ENCODE measurements at places on chromosomes 3 and 15.

DNA sequence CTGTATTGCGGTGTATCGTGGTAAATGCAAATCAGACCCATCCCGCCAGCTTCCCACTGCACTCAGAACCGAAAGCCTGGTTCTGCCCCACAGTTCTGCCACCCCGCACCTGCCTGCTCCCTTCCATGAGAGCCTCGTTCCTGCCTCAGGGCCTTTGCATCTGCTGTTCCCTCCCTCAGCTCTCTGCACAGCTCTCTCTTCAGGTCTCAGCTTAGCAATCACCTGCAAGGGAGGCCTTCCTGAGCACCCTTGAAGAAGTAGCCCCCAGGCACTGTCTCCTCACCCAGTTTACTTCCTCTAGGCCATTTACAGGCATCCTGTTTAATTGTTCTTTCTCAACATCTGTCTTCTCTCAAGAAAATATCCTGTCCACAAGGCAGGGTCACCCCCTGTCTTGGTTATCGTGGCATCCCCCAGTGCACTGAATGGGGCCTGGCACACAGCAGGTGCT is 13.3 kb upstream of the IQSEC1 start:
- no peak for DNase-seq

GRCh38 chr3:176870451-176870850 is 326.8 kb downstream of the TBL1XR1 start:
- DNase-seq: no peak

DNA sequence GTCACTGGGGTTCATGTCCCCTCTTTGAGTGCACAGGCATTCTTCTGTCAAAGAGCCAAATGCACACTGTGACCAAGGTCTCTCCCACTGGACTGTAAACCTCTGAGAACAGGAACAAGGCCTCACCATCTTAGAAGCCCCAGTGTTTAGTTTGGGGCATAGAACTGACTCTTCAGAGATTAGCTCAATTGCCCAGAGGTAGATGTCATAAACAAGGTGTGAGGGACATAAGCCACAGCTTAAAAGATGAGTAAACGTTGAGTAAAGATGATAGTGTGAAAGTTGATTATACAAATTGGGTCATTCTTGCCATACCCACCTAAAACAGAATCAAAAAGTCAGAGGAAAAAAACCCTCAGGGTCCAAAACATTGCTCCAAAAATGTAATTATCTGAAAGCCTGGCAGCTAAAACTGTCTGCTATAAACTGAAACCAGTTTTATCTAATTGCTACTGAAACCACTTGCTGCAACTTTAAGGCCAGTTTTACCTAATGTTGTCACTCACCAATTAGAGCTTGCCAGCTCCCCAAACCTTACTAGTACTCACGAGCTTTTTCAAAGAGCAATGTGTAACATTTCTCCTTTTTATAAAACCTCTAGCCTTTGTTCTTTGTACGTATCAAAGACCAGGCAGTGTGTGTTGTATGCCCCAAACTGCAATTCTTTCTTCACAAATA is 415.2 kb downstream of the RAP2B start:
- no peak for DNase-seq

DNA sequence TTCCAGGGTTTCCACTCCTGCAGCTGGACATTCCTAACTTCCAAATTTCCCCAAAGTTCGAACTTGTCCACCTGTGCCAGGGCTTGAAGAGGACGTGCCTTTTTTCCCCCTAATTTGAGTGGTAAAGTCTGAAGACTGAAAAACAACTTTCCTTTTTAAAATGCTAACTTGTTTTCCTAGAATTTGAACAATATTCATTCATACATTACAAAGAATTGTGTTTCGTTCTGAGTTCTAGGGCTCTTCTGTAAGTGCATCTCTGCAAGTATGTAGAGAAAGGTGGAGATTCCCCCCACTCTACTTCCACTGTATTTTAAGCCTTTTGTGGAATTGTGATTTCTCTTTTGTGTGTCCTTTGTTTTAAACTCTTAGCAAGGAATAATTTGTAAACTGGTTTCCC is 9.4 kb downstream of the DPH3 start:
- no peak for DNase-seq

DNA sequence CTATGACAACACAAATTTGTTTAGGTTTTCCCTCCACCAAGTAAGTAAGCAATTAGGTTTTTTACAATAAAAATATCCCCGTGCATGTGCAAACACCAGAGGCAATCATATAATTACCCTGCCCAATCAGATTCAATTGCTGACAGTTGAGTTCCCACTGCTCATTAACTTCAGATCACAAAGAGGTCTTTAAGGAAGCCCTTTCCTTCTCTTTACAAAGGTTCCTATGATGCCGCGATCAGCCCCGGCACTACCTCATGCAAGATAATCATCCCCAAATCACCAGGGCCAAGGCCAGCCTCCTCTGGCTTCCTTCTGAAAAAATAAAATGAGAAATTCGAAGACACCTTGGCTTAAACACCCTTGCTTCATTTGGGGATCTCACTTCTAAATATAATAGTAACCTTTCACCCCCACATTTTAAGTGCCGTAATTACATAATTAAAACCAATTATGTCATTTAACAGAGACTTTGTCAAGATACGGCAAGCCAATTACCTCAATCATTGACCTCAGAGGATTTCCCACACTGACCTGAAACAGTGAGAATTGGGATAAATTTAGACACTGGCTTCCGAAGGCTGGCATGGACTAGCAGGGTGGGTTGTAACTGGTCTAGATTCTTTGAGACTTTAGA is 121.3 kb upstream of the WNT5A start:
- DNase-seq: no peak

GRCh38 chr15:85831415-85832113 is 36.8 kb upstream of the KLHL25 start:
- no peak for DNase-seq

DNA sequence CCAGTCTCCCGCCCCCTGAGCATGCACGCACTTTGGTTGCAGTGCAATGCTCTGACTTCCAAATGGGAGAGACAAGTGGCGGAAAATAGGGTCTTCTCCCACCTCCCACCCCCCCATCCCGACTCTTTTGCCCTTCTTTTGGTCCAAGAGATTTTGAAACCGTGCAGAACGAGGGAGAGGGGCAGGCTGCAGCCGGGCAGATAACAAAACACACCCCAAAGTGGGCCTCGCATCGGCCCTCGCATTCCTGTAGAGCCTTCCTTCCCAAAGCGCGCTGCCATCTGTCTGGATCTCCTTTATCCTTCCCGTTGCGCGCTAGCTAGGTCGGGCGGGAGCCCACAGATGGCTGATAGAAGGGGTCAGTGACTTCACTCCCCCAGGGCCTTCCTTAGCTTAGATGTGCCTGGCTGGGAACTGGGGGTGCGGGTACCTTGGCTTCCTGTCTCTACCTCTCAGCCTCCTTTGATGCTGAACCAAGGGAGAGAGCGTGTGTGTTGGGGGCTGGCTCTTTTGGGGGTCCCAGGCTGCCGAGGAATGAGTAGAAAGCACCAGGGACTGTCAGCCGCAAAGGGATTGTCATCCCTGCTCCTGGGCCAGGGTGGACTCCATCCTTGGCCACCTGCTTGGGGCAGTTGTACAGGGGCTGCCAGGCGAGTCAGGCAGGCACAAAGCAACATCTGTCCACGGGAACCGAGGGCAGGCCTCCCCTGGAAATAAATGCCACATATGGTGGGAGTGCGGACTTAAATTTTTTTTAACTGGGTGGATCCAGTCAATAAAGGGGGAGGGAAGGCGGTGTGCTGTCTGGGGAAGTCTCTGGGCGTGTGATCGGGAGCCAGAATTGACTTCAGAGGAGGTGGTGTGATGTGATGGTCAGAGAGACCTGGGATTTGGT is 1.8 kb downstream of the SMAD3 start:
- no peak for DNase-seq

GRCh38 chr3:172288651-172289050 is 159.6 kb downstream of the GHSR start:
- no peak for DNase-seq

DNA sequence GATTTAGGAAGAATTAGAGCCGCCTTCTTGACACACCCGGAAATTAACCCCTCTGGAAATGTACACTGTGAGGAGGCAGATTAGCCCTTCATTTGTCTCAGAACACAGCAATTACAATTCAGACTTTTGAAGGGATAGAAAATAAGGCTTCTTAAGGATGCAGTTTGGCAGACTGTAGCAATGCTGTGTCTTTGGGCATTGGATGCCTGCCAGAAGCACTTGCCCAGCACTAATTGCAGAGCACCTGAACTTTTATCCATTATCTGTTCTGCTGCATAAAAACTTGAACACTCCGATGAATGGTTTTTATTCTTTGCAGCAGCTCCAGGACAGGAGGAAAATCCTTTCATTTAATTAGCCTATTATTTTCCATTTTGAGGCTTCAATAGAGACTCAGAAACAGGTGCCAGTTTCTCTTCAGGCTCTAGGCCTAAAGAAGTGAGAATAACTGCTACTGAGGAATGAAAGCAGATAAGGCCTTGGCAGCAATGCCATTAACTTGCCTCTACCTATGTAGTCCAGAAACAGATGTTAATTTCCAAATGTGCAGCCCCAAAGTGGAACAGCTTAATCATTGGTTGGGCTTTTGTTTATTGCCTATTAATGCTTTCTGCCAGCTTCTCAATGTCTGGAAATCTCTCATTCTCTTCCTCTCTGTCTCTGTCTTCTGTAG is 418.5 kb downstream of the NSUN3 start:
- no peak for DNase-seq

GRCh38 chr3:81268526-81268925 is 492.9 kb downstream of the GBE1 start:
- DNase-seq: no peak

GRCh38 chr3:192514081-192514753 is 213.1 kb downstream of the FGF12 start:
- no peak for DNase-seq

- no peak for DNase-seq
These were observed 3.9 kb upstream of the CD96 start for GRCh38 chr3:111538111-111538510.

- DNase-seq: no peak
These were observed 12.2 kb upstream of the SLC25A36 start for GRCh38 chr3:140929446-140929845.

GRCh38 chr3:118527514-118528044 is 507.1 kb downstream of the IGSF11 start:
- DNase-seq: no peak

DNA sequence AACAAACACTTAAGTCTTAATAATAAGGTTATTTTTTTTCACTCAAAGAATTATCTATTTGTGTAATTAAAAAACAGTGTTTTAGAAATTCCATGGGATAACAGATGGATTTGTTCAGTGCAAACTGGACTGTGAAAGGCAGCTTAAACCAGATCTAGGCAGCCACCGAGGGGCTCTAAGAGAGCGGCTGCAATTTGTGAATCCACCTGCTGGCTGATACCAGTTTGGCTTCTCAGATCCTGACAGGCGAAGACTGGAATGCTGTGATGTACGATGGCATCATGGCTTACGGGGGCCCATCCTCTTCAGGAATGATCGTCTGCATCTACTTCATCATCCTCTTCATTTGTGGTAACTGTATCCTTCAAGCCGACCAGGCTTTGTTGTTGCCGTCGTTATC is 119.6 kb downstream of the CHDH start:
- no peak for DNase-seq

DNA sequence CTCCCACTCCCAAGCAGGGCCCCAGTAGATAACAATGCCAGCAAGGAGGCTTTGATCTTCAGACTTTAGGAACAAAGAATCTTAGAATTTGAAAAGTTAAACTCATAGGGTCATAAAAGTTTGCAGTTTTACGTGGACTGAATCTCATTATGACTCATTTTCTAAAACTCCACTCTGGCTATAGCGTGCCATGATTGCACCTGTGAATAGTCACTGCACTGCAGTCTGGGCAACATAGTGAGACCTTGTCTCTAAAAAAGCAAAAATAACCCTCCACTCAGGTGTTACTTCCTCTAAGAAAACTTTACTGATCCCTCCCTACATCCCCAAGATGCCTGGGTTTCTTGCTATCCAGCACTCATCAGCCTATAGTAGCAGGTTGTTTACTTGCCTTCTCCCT is 104.5 kb downstream of the IL20RB start:
- DNase-seq: no peak
